ENCODE measurements at places on chromosomes 13 and 19. TPM values are rescaled to one million over a fixed set of nuclear protein-coding genes. Genes with fewer than 3 reads are reported as not detected.

The SLC1A5 gene
- total RNA-seq: 284 TPM

The BCAM gene
- 78.7 TPM for total RNA-seq

The CACNG6 gene
- total RNA-seq: 0.15 TPM

The ADAMTS10 gene
- 10.2 TPM for total RNA-seq
